HFFc6 (cell line): ENCODE measurements at places on chromosomes 6 and 20. TPM values are rescaled to one million over a fixed set of nuclear protein-coding genes. Genes with fewer than 3 reads are reported as not detected.

Gene PPP1R16B
- not detected in 3 replicates for total RNA-seq

Gene HS3ST5
- total RNA-seq = not detected in 3 replicates

GRCh38 chr6:13364842-13365241 lies 36.5 kb upstream of the TBC1D7 start:
- H3K27ac ChIP-seq = no peak overlapping the region
- H3K4me3 ChIP-seq = no peak overlapping the region
- H3K36me3 ChIP-seq = no peaks in the 10 kb centered on the region
- H3K27me3 ChIP-seq = no peaks in the 10 kb centered on the region; the same call in 1 of the 2 replicates
- peaks cover 51% of the 10 kb centered on the region for H3K4me1 ChIP-seq

- DNase-seq = no peak
- H3K4me3 ChIP-seq = no peak overlapping the region
- H3K27me3 ChIP-seq = no peaks in the 10 kb centered on the region; the same call in 1 of the 2 replicates
- H3K27ac ChIP-seq = no peak overlapping the region
- H3K4me1 ChIP-seq = peaks cover 23% of the 10 kb centered on the region
These were observed 141.7 kb downstream of the ADGRG6 start for GRCh38 chr6:142443532-142443931.

DNA sequence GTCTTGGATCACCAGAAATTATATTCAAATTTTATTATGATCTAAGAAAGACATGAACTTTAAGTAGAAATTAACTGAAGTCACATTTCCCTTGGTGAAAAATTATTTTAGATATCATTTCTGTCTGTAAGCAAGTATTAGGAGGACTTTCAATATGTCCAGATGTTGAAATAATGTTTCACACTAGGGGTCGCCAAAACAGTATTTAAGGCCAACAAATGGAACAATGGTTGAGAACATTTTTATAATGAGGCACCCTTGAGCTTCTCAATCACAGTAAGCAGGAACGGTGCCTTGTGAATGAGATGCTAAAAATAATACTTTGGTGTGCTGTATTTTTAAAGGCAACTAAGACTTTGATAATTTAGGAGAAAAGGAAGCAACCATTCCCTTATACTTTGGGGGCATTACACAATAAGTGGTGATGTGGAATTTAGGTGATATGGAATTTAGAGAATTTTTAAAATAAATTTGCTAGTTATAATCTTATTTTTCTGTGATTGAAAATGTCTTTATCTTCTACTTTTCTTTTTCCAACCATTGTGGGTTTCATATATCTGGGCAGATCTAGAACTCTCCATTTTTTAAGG lies 9.6 kb upstream of the SF3B5 start:
- H3K4me3 ChIP-seq = no peak overlapping the region
- H3K4me1 ChIP-seq = peaks cover 17% of the 10 kb centered on the region
- no peak overlapping the region for H3K27ac ChIP-seq
- DNase-seq = peak; percentile 74
- H3K36me3 ChIP-seq = no peaks in the 10 kb centered on the region

DNA sequence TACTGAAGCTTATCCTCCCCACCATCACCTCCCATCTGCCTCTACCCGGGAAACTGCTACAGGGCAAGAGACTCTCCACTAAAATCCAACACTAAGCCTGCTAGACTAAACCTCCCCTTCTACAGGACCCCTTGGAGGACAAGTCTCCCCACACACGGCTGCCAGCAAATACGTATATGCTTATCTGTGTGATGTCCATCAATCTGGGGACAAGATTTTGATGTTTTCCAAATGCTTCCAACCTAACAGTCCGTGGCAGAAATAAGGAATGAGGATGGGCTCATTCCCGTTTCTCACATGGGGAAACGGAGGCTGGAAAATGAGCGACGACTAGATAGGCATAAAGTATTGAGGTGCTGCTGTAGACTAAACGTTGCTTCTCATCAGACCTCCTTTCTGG lies 1.8 kb downstream of the KCNK5 start:
- no peaks in the 10 kb centered on the region for H3K36me3 ChIP-seq
- H3K27me3 ChIP-seq = no peaks in the 10 kb centered on the region; the same call in 1 of the 2 replicates
- DNase-seq = no peak
- no peak overlapping the region for H3K27ac ChIP-seq
- H3K4me3 ChIP-seq = no peak overlapping the region
- no peaks in the 10 kb centered on the region for H3K4me1 ChIP-seq

GRCh38 chr6:158069800-158070195 lies 88.1 kb downstream of the SYNJ2 start:
- H3K4me1 ChIP-seq = peaks cover 59% of the 10 kb centered on the region
- peak overlapping the region; percentile 94 for H3K27ac ChIP-seq
- peak; percentile 77 for DNase-seq
